ENCODE measurements at places on chromosomes 2 and 18.

GRCh38 chr2:234496055-234496834, 636 bp downstream of the ARL4C start:
- no peak for DNase-seq

DNA sequence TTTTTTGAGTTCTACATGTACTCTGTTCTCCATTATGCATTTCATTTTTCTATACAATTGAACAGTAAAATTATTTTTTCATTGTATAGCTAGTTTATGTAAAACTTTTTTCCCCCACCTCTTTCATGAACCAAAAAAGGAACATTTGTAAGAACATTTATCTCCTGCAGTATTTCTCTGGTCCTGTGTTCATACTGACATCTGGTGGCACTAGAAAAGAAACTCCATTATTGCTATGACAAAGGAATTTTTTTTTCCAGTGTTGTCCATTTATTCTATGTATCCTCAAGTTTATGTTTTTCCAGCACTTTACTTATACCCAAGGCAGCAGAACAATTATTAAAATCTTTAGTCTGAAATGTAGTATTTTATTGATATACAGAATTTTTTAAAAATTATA, 27.4 kb upstream of the CHAC2 start:
- no peak for DNase-seq

DNA sequence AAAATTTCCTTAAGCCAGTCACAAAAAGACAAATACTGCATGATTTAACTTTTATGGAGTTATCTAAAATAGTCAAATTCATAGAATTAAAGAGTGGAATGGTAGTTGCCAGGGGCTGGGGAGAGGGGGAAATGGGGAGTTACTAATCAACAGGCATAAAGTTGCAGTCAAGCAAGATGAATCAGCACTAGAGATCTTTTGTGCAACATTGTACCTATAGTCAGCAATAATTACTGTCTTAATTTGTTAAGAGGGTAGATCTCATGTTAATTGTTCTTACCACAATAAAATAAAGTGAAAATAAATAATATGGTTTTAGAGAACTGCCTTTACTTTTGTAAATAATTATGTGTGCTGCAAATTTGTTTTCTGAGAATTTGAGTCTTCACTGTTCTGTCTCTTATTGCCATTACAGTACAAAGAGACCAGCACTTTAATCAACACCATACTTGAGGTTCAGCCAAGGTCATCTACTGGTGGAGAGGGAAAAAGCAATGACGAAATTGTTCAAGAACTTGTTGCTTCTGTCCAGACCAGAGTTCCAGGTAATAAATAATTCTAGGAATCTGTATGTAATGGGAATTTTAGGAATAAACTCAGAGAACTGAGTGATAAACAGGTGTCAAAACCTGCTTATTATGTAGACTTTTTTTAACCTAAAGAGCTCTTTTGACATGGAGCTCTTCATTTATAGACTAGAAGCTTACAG, 75.5 kb downstream of the TRABD2A start:
- DNase-seq: no peak

DNA sequence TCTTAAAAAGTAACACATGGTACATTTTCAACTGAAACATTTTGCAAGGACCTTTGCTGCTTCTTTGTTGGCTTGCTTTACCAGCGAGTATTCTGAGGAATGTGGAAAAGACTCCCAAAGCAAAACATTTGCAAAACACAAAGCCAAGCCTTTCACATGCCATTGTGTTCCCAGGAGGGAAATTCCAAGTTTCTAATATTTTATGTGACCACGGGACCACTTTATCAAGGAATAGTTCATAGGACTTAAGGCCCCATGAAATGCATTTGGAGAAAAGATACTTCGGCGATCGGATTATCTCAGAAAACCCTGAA, 26.2 kb downstream of the CYP27C1 start:
- no peak for DNase-seq

GRCh38 chr18:46748466-46748865, 8.4 kb downstream of the ST8SIA5 start:
- DNase-seq: no peak

DNA sequence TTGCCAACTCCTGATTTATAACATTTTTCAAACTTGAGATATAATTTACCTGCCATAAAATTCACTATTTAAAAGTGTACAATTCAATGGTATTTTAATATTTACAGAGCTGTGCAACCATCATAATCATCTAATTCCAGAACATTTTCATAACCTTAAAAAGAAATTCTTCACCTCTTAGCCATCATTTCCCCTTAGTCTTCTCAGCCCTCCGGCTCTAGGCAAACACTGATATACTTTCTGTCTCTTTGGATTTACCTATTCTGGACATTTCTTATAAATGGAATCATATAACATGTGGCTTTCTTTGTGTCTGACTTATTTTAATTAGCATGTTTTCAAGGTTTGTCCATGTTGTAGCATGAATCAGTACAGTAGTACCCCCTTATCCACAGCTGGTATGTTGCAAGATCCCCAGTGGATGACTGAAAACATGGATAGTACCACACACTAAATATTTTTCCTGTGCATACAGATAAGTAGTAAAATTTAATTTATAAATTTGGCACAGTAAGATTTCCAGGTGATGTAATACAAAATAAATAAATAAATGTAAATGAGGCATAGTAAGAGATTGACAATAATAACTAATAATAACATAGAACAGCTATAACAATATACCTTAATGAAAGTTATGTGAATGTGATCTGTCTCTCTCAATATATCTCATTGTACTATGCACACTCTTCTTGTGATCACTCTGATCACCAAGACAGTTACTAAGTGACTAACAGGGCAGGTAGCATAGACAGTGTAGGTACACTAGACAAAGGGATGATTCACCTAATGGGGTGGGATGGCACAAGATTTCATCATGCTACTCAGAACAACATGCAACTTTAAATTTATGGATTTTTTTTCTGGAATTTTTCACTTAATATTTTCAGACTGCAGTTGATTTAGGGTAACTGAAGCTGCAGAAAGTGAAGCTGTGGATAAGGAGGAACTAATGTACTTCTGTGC, 73.1 kb downstream of the RAB3GAP1 start:
- DNase-seq: no peak

- DNase-seq: no peak
These were observed 37.5 kb downstream of the NR4A2 start for GRCh38 chr2:156294945-156295580.
